Caki2 (cell line): ENCODE measurements at places on chromosomes 13 and 19.

DNA sequence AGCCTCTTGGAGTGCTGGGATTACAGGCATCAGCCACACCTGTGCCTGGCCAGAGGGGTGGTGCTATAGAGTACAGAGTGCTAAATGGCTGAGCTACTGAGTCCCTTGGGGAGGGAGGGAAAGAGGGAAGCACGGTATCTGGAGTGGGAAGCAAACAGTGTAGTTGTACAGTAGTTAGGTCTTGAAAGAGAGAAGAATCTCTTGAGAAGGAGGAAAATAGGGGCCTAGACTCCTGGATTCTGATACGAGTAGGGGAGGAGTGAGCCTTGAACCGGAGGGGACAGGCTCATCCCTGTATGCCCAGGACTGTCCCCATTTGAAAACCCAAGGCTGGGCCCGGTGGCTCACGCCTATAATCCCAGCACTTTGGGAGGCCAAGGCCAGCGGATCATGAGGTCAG is 5.1 kb downstream of the MYADM start:
- no peak for DNase-seq

GRCh38 chr13:66574606-66575005 is 655.5 kb downstream of the PCDH9 start:
- no peak for DNase-seq

DNA sequence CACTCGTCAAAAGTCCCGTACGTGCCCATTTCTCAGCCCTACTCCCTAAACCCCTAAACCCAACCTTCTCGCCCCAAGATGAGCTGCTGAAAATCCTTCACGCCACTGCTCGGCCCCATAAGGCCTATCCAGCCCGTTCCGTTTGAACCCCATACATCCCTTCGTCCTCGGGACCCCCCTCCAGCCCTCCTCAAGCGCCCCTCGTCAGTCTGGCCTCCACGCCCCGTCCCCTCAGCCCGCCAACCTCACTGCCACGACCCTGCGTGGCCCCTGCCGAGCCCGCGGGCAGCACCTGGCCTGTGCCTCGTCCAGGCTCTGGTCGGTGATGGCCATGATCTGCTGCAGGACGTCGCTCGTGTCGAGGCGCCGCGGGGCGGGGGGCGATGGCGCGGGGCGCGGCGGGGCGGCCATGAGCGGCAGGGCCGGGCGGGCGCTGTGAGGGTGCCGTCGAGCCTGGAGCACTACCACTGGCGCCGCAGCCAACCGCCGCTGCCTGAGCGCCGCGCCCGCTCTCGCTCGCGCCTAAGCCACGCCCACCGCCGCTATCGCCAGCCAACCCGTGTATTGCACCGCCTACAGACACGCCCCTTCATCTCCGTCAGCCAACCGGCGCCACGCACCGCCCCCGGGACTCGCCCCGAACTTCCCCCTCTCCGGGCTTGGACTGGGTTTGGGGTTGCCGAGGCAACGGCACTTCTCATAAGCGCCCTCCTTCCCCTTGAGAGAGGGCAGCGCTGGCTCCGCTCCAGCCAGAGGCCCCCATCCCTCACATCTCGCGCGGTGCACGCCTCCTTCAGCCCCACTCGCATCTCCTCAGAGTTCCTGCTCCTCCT is at the start of gene PBX4:
Gene PBX4, minus strand, starts transcription at position 469 of the 833 bp plus-strand sequence. Its CDS starts 58 bp downstream, at position 411.
- DNase-seq: peak; percentile 95

DNA sequence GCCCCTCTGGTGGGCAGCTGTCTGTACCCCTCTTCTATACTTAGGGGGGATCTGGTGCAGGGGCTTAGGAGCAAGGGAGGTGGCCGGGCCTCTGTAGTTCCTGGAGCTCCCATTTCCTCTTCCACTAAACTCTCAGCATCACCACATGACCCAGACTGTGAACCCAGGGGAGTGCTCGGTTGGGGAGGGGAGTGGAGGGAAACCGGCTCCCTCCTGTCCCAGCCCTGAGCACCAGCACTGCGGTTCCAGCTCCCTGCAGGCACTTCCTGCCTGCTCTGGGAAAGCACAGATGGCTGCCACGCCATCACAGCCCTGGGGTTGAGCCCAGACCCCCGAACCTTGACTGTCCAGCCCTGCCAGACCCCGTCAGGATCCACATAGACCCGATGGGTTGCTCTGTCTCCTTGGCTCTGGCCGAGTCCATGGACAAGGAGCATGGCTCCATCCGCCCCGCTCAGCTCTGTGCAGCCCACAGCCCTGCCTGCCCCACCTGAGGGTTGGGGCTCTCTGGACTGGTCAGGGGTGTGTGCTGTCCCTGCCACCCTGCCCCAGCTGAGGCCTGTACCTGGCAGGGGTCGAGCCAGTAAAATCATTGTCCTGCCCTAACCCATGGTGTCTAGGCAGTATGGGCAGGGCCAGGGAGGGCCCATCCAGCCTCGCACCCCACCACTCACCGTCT is 36.0 kb upstream of the SLC7A10 start:
- no peak for DNase-seq

- no peak for DNase-seq
Observed at GRCh38 chr13:73873940-73874830, 260.0 kb downstream of the KLF12 start.

DNA sequence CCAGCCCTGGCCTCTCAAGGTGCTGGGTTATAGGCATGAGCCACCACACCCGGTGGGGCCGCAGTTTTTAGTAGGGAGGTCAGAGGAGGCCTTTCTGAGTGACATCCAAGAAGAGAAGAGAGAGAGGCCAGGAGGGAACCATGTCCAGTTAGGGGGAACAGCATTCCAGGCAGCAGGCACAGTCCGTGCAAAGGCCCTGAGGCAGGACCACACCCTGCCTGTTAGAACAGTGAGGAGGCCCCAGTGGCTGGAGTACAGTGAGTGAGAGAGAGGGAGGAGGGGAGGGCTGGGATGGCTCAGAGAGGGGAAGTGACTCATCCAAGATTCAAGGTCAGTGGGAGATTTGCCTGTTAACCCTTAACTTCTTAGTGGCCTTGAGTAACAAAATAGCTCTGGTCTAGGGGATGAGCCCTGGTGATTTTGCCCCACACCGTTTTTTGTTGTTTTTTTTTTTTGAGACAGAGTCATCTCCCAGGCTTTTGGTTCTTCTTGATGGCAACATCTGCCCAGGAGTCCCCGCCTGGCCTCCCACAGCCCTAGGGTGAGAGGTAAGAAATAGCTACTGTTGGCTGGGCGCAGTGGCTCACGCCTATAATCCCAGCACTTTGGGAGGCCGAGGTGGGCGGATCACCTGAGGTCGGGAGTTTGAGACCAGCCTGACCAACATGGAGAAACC is 2.7 kb upstream of the PLIN3 start:
- peak; percentile 96 for DNase-seq

DNA sequence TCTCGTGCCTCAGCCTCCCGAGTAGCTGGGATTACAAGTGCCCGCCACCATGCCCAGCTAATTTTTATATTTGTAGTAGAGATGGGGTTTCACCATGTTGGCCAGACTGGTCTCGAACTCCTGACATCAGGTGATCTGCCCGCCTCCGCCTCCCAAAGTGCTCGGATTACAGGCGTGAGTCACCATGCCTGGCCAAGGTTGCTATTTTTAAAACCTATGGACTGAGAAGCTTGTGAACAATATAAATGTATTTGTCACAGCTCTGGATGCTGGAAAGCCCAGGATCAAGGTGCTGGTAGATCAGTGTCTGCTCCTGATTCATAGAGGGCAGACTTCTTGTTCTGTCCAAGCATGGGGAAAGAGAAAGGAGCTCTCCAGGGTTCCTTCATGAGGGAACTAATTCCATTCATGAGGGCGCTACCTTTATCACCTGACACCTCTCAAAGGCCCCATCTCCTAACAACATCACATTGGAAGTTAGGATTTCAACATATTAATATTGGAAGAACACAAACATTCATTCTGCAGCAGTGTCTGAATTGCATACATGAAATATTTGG is 16.1 kb downstream of the CARD8 start:
- DNase-seq: peak; percentile 11

DNA sequence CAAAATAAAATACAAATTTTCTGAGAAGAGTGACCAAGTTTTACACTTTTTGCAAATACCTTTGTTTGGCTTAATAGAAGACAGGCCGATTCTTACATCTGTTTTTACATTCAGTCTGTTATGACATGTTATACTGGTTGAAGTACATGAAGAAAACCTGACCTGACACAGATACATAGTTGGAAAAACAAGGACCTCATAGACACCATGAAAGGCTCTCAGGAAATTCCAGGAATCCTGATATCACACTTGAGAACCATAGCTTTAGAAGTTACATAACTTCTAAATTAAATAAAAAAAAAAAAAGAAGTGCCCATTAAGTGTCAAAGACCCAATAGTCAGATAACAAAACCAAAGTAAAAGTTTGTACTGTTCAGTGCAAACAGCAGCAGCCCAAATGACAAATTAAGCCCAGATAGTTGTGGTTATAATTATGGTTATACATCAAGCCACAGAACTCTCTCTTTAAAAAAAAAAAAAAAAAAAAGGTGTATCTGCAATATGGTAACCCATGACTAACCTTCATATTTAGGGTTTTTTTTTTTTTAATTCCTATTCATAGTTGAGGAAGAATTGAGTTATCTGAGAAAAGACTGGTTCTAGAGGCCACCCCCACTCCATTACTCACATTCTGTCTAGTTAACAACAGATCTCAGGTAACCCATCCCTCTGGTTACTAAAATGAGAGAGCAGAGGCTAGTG is 19.8 kb downstream of the RBM26 start:
- DNase-seq: no peak

- DNase-seq: peak; percentile 78
Observed at GRCh38 chr19:34480971-34481841, at the start of gene WTIP. TSS of gene WTIP (plus strand) at chr19:34481758. CDS start at chr19:34481975, 217 bp downstream.

DNA sequence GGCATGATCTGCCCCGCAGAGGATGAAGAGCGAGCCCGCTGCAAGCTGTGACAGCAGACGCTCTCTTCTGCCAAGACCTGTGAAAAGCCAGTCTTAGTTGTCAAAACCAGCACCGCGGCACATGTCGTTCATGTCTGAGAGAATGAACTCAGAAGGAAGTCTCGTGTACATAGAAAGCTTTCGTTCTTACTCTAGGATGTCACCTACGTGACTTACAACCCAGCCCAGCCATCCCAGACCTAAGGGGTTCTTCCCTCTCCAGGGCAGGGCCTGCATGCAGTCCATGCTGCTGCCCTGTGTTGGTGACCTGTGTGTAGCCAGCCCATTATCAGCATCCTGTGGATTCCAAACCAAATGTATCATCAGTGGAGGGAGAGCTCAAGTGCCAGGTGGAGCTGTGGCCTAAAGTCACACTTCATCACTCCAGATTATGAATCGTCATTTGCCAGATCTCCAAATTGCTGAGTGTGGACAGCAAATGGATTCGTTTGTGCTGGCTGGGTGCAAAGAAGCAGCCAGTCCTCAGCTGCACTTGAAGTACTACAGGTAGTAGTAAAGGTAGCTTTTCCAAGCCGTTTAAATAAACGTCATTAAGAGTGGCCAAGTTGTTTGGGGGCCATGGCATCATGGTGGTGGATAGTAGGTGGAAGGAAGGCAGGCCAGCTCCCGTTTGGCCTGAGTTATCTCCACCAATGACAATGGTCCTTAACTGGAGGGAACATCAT is 73.9 kb upstream of the GPR183 start:
- DNase-seq: no peak

GRCh38 chr19:57947088-57947418 is 453 bp downstream of the ZNF256 start:
- no peak for DNase-seq
